Activated T-cell treated with anti-CD3 and anti-CD28 coated beads, Interleukin-2, amount 50 U/mL, for 4 hours (primary cell): ENCODE measurements at places on chromosomes 5 and 9. TPM values are rescaled to one million over a fixed set of nuclear protein-coding genes. Genes with fewer than 3 reads are reported as not detected.

The NME5 gene
- not detected for total RNA-seq

The PAEP gene
- not detected for total RNA-seq

The SLC1A1 gene
- 0.33 TPM for total RNA-seq

The ORM2 gene
- 1.0 TPM for total RNA-seq

The DMRTA1 gene
- total RNA-seq: not detected

The ENTR1 gene
- 59.9 TPM for total RNA-seq

The GABRA6 gene
- total RNA-seq: not detected

The IL17B gene
- not detected for total RNA-seq

The CAMK4 gene
- total RNA-seq: 49.5 TPM

The PCDHGA6 gene
- total RNA-seq: 0.27 TPM

The NUP155 gene
- total RNA-seq: 85.7 TPM

The PSD2 gene
- not detected for total RNA-seq

The UBE2QL1 gene
- total RNA-seq: not detected

The PCDHGC4 gene
- total RNA-seq: not detected

The KIAA1191 gene
- total RNA-seq: 36.2 TPM

The IGFBPL1 gene
- total RNA-seq: 0.24 TPM

The NELFB gene
- total RNA-seq: 72.0 TPM

The TGFBI gene
- total RNA-seq: 0.82 TPM

The LAMC3 gene
- 0.41 TPM for total RNA-seq

The F2RL2 gene
- 0.13 TPM for total RNA-seq

The GFRA3 gene
- total RNA-seq: not detected

The LECT2 gene
- not detected for total RNA-seq

The PCDHB9 gene
- not detected for total RNA-seq

The SYNPO gene
- 0.56 TPM for total RNA-seq

The SOX30 gene
- 0.08 TPM for total RNA-seq

The RMRP gene
- total RNA-seq: 13,372 TPM

The PLPP1 gene
- total RNA-seq: 17.1 TPM

The STPG3 gene
- not detected for total RNA-seq

The SUSD3 gene
- 9.5 TPM for total RNA-seq

The GEMIN5 gene
- 31.7 TPM for total RNA-seq

The ADAMTS12 gene
- total RNA-seq: not detected

The CEL gene
- total RNA-seq: 3.1 TPM

The FRMD3 gene
- total RNA-seq: 0.40 TPM

The EGFLAM gene
- not detected for total RNA-seq

The SLC25A48 gene
- total RNA-seq: not detected

The LPAR1 gene
- 0.22 TPM for total RNA-seq

The MAST4 gene
- 16.5 TPM for total RNA-seq

The GFI1B gene
- total RNA-seq: 0.56 TPM

The ANKRD20A1 gene
- 1.1 TPM for total RNA-seq

The SPATA31E1 gene
- not detected for total RNA-seq

The GOLM1 gene
- total RNA-seq: 1.5 TPM

The CCL21 gene
- not detected for total RNA-seq

The SPAG8 gene
- 0.27 TPM for total RNA-seq

The STOML2 gene
- 270 TPM for total RNA-seq

The ITGA1 gene
- total RNA-seq: 2.1 TPM

The OSMR gene
- total RNA-seq: 0.08 TPM

The DNAH5 gene
- total RNA-seq: not detected

The PRDM9 gene
- not detected for total RNA-seq

The ANGPTL2 gene
- total RNA-seq: 0.05 TPM

The PDCD1LG2 gene
- total RNA-seq: 0.11 TPM

The CDC25C gene
- total RNA-seq: 0.69 TPM

The NTMT1 gene
- total RNA-seq: 96.6 TPM

The CDH6 gene
- total RNA-seq: not detected

The RAI14 gene
- 4.8 TPM for total RNA-seq

The PGGT1B gene
- total RNA-seq: 48.1 TPM
